ENCODE measurements at places on chromosomes 7 and 10.

GRCh38 chr10:35794703-35795102 is 152.6 kb upstream of the FZD8 start:
- no peak for DNase-seq

GRCh38 chr10:96269438-96270300 is 1.7 kb downstream of the BLNK start:
- DNase-seq, result no peak

DNA sequence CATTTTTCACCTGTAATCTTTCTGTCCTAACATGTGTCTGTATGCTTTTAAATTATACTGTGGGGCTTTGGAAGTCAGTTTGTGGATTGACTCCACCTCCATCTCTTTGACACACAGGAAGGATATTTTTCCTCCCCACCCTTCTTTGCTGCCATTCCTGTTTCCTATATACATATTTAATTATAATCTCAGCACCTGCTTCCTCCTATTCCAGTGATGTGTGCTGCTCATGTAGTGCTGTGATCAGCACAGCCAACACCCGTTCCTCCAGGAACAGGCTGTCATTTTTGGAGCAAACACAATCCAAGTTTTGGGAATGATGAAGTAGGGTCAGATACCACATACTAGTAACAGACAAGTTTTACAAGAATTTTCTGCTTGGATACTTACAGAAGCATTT is 135.0 kb upstream of the PRPS1L1 start:
- no peak for DNase-seq

GRCh38 chr10:109219935-109220605 is 703.2 kb downstream of the XPNPEP1 start:
- DNase-seq, result no peak

DNA sequence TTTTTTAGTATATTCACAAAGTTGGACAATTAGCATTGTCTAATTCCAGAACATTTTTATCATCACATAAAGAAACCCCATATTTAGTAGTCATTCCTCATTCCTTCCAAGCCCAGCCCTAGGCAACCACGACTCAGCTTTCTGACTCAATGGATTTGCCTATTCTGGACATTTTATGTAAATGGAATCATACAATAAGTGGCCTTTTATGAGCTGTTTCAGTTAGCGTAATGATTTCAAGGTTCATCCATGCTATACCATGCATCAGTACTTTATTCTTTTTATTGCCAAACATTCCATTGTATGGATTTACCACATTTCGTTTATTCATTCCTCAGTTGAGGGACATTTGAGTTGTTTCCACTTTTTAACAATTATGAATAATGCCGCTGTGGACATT is 249.2 kb downstream of the DYNC1I1 start:
- DNase-seq, result no peak

DNA sequence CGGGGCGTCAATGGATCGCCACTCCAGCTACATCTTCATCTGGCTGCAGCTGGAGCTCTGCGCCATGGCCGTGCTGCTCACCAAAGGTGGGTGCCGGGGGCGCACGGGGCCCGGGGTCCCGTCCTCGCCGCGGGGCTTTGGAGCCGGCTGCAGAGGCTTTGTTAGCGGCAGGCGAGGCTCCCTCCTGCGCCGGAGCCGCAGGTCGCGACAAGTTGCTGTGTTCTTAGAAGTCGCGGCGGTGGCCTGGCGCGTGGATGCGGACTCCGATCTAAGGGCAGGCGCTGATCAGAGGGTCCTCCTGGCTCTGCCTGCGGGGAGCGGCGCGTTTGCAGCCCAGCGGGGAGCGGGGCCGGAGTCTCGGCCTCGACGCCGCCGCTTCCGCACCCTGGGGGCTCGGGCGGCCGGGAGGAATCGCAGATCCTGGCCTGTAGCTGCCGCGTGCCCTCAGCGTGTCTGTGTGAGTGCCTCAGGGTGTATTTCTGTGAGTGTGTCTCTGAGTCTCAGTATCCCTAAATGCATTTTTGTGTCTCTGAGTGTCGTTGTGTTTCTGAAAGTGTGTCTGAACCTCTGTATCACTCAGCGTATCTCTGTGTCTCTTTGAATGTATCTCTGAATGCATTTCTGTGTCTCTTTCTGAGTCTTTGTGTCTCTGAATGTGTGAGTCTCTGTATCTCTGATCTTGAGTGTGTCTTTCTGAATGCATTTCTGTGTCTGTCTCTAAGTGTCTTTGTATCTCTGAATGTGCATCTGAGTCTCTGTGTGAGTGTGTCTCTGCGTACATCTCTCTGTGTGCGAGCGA is 766 bp downstream of the BAMBI start:
- DNase-seq, result peak; percentile 78

DNA sequence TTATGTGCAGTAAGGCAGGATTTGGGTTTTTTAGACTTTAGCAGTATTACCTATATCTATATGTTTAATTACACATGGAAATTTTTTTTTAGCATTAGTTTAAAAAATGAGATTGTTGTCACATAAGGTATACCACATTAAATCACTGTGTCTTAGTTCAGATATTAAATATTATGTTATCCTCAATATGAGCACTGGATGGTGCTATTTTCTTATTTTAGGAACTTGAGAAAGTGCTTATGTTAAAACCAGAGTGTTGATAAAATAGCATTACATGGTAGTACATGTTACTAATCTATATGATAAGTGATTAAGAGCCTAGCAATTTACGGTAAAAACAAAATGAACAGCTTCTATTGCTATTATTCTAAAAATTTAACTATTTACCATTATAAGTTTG is 28.8 kb downstream of the MIOS start:
- DNase-seq, result peak; percentile 54

DNA sequence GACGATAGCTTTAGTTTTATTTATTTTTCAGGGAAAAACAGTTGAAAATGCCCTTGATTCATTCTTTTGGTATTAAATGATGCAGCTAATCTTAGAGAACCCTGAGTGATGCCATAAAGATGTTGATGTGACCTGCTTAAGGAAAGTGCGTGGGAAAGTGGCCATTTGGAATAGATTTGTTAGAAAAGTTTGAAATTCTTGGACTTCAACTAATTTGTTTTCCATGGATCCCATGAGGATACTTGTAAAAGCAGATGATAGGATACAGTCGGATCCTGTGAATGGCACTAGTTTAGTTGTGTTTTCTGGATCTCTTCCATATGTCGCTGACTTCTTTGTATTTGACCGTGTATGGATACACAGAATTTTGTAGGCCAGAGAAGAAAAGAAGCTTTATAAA is 69.0 kb downstream of the SEPTIN7 start:
- no peak for DNase-seq

DNA sequence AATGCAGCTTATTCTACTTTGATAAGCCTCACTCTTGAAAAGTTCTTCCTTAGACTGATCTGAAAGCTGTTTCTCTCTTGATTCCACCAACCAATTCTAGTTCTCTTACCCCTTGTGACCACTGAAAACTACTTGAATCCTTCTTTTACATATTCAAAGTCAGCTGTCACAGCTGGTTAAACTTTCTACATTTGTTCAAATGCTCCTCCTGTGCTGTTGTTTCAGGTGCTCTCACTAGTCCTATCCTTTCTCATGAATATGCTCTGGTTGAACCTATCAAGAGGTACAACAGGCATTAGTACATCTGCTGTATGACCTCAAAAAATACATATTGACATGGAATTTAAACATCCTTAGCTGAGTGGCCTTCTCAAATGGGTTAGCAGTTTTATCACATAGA is 91.5 kb downstream of the MYO3A start:
- DNase-seq, result no peak

DNA sequence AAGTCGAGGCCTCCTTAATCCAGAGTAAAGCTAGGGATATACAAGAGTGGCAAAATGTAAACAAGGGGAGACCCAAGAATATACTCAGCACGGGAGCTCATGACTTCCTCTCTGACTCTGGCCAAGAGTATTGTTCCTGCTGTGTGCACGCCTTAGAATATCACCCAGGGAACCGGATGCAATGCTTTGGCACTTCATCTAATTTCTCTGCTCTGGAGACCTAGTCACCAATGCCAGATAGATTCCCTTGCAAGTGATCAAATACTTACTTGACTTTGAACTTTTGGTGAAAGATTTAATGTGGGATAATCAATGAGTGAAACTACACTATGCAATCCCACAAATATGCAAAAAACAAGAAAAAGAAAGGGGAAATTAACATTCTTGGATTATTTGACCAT is 695.5 kb downstream of the INHBA start:
- no peak for DNase-seq

DNA sequence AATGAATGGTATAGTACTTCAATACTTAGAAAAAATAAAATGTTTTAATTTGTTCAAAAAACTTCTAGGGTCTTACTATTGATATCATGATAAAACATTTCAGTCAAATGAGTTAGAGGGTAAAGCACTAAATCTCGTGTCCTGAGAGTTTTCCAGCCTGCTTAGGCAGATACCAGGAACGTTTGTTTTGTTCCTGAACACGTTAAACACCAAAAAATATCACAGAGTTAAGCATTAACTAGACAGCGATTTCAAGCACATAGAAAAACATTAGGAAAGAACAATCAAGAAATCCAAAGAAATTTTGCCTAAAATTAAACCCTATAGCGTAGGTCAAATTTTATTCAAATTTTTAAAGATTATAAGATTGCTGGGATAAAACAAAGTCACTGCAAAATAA is 204.6 kb upstream of the AGR3 start:
- DNase-seq, result no peak

DNA sequence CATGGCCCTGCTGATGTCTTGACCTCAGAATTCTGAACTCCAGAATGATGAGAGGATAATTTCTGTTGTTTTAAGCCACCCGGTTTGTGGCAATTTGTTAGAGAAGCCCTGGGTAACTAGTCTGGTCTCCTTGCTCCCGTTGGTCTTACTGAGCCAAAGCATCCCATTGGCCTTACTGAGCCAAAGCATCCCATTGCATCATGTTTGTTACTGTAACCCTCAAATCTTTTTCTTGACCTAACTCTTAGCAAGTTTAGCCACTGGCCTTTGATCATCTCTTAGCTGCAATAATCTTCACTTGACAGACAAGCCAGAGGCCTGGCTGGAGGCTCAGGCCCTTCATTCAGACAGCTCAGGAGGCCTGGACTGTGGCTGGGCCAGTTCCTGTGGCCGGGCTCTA is 21.8 kb downstream of the TBXAS1 start:
- no peak for DNase-seq

DNA sequence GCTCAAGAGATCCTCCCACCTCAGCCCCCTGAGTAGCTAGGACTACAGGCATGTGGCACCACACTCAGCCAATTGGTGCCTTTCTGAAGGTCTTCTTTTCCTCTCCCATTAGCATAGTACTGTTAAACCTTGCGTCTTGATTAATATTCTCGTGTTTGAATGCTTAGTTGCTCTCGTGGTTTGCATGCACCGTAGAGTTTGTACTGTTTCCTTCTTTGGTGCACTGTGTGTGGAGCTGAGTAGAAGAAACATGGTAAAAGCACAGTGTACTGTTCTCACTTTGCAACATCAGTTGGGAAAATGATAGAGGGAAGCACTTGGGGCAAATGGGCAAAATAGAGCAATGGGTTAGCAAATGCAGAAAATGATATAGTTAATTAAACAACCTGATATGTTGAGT is 27.6 kb upstream of the RPA3 start:
- no peak for DNase-seq

DNA sequence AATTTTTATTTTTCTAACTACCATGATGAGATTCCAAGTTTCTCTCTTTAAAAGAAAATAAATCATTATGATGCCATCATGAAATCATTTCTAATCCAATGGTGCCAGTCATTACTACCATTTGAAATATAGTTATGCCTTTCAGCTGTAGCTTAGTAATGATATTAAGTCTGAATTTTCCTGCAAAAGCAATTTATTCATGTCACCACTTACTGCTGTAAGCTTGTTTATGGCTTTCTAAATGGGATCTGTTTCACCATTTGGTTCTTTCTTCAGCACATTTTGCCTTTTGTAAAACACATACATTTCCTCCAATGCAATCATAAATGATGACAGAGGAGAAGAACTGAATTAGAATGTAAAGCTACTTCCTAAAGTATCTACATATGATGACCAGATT is 130.5 kb downstream of the SEM1 start:
- DNase-seq, result no peak

- no peak for DNase-seq
Observed at GRCh38 chr10:74502963-74503608, 323.3 kb upstream of the KAT6B start.

GRCh38 chr10:103803941-103804340 is 51.4 kb downstream of the SH3PXD2A start:
- DNase-seq, result no peak

DNA sequence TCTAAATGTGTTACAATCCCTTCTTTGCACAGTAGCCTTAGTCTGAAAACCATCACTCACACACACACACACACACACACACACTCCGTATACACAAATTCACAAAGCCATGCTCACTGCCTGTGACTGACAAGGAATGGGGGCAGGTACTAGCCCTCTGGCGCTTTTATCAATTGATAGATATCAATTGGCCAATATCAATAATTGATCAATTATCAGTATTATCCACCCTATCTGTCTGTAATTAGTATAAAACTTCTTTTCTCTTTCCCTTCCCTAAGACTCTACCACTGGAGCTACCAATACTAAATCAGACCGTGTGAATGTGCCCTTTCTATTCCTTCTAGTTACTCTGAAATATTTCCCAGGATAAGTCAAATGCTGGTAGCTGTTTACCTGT is 2.1 kb downstream of the DENND11 start:
- DNase-seq, result no peak

GRCh38 chr7:136009488-136010079 is 32.4 kb upstream of the MTPN start:
- DNase-seq, result peak; percentile 85

DNA sequence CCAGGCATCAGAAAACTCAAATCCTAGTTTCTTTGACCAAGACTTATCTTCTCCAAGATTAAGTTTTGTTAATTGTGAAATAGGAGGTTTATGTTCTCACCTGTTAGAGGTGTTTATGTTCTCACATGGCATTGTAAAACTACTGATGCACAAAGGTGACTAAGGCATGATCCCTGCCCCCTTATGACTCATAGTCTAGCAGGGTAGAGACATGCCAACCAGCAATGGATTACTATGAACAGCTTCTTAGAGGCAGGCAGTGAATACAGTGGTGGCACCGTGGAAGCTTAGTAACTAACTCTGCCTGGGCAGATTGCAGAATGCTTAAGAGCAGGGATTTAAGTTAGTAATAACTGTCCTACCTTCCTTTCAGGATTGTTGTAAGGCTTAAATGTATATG is 400.9 kb downstream of the SORCS3 start:
- DNase-seq, result no peak

- DNase-seq, result peak; percentile 92
Observed at GRCh38 chr10:108911814-108912541, 1011.3 kb downstream of the XPNPEP1 start.

DNA sequence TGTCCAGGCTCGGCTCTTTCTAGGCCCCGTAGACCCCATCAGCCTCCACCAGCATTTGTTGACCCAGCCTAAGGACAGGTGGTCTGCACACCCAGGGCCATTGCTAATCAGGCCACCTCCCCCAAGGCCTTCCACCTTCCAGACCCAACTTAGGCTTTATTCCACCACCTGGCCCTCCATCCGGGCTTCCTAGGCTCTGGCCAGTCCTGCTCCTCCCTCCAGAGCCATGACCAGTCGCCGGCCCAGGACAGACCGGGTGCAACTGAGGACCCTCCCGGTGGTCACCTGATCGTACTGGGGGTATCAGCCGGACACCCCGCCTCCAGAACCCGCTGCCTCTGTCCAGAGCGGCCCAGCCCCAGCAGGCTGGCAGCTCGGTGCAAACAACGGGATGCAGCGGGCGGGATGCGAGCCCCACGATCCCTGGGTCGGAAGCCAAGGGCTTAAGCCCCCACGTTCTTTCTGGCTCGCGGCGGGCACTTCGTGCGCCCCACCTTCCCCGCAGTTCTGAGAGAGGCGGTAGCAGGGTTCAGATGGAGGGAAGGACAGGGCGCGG is 545 bp downstream of the NACAD start:
- DNase-seq, result peak; percentile 48

GRCh38 chr7:41404375-41405074 is 298.4 kb downstream of the INHBA start:
- no peak for DNase-seq

GRCh38 chr10:43093423-43094076 is 16.7 kb downstream of the RET start:
- peak; percentile 70 for DNase-seq
